ENCODE measurements at places on chromosomes 3 and 15.

GRCh38 chr3:116971531-116971930, 262.0 kb downstream of the TUSC7 start:
- no peak for DNase-seq

- DNase-seq, result no peak
These were observed 11.1 kb downstream of the RIOX2 start for GRCh38 chr3:97960993-97961766.

DNA sequence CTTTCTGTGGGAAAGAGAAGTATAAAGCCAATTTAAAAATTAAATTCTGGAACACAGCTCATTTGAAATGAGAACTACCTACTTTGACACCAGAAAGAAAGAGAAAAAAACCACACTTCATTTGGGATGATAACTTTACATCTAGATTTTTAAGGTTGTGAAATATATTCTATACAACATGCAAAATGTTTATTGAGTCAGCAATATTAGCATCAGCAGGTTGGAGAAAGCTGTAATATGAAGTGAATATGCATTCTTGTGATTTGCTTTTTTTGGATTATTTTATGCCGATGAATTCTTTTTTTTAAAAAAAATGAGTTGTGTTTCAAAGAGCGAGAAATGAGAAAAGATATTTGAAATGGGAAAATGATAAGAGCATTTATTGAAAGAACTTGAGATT, 307.0 kb upstream of the DPPA4 start:
- no peak for DNase-seq

- DNase-seq, result no peak
These were observed 65.1 kb downstream of the HCN4 start for GRCh38 chr15:73303636-73304035.

- DNase-seq, result no peak
These were observed 324.0 kb downstream of the GAP43 start for GRCh38 chr3:115947325-115947724.

GRCh38 chr3:149214702-149215101, 6.9 kb downstream of the CP start:
- no peak for DNase-seq

DNA sequence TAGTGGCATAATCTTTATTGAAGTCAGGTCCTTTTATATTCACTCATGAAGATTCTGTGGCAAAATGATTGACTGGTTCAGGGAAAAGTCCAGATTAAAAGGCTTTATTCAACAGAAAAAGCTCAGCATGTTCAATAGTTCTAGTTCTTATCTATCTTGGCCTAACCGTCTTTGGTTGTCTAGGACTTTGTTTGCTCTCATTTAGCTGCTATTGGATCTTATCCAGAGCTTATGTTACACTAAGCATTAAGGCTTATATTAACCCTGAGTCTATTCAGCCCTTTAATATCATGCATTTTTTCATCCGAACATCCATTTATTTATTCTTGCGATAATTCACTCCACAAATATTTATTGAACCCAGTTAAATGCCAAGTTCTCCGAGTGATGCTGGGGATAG, 601.0 kb upstream of the SGO1 start:
- DNase-seq, result no peak

- DNase-seq, result peak; percentile 42
These were observed 44.4 kb downstream of the AQP9 start for GRCh38 chr15:58182460-58183163.
